ENCODE measurements at places on chromosomes 6 and 20.

DNA sequence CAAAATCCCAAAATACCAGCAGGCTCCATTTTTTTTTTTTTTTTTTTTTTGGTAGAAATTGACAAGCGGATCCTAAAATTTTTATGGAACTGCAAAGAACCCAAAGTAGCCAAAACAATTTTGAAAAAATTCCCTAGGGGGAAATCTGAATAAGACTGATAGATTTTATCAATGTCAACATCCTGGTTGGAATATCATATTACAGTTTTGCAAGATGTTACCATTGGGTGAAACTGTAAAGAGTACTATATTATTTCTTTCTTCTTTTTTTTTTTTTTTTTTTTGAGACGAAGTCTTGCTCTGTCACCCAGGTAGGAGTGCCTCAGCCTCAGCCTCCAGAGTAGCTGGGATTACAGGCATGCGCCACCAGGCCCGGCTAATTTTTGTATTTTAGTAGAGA, 29.4 kb upstream of the BEND3 start:
- DNase-seq, result no peak

GRCh38 chr6:44856479-44856878, 469.0 kb downstream of the CDC5L start:
- no peak for DNase-seq

DNA sequence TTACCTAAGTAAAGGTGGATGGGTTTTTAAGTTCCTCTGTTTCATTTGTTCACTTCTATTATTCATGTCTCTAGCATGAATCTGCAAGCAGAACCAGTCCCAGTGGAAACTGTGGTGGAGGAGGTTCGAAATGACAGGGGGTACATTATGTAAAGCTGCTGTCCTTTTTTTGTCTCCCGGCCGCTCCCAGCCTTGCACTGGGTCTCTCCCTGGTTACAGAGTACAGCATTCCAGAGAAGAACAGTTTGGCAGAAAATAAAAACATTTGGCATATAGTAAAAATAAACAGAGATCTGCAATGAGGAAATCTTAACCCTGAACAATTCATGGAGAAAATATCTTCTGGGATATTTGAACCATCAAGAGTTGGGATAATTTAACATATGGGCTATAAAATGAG, 34.6 kb upstream of the TAGAP start:
- DNase-seq, result no peak

GRCh38 chr20:58251979-58252591, 23.6 kb upstream of the ANKRD60 start:
- no peak for DNase-seq

DNA sequence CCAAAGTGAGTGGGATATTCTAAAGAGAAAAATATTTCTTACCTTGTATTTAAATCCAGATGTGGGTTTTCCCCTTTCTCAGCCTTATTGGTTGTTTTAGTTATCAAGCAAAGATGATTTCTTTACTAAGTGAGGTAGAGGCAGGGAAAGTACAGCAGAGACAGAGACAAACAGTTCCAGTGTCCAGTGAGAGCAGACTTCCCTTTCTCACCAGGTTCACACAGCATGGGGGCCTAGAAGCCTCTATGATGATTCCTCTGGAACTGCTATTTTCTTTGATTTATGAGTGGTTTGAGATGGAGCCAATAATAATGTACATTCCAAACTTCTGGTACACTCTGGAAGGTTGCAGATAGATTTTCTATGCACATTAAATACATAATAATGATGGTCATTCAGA, 234.0 kb upstream of the MARCKS start:
- DNase-seq, result no peak

DNA sequence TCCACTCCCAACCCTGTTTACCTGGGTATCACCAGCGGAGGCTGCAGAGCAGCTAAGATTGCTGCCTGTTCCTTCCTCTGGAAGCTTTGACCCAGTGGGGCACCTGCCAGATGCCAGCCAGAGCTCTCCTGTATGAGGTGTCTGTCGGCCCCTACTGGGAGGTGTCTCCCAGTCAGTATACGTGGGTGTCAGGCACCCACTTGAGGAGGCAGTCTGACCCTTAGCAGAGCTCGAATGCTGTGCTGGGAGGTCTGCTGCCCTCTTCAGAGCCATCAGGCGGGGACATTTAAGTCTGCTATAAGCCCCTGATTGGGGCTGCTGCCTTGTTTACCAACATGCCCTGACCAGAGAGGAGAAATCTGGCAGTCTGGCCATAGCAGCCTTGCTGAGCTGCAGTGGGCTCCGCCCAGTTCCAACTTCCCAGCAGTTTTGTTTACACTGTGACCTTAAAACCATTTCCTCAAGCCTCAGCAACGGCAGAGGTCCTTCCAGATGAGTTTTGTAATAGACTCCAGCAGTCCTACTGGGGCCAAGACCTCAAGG, 2.8 kb downstream of the RAET1E start:
- no peak for DNase-seq

DNA sequence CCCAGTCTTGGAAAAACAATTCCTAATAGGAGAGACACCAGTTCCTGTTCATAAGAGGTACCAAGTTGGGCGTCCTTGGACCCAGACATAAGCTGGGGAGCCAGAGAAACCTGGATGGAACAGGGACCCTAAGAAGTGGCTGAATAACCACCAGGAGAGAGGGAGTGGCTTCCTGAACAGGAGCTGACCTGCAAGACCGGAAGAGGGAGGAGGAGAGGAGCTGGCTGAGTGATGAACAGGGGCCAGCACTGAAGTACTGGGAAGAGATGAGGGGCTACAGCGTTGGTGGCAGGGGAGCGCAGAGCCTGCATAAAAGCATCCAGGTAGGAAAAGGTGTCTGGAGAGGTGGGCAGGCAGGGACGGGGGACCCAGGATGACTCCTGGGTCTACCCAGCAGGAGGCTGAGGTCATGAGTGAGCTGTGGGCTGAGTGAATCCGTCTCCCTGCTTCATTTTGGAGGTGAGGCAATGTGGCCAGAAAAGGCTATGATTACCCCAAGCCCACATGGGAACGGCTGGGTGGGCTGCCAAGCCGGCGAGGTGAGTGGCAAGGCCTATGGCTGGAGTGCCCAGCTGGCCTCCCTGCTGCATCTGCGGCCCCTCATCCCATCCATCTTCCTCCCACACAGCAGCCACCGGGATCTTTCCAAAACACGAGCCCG, 34.4 kb upstream of the ZFAND3 start:
- no peak for DNase-seq

DNA sequence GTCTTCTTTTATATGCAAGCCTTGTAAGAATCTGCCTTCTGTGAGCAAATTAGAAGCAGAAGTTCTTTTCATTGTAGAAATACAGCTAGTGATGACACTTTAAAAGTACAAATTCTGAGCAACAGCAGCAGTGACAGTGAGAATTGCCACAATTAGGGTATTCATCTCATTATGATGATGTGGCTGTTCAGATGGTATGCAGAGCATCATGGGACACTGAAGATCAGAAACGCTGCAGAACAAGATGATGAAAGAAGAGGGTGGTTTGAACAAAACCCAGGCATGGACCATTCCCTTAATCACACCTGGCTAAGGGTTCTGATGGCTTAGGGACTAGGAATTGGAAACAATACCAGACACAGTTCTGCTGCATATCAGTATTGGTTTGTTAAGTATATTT, 312.7 kb upstream of the TBX18 start:
- DNase-seq, result no peak

DNA sequence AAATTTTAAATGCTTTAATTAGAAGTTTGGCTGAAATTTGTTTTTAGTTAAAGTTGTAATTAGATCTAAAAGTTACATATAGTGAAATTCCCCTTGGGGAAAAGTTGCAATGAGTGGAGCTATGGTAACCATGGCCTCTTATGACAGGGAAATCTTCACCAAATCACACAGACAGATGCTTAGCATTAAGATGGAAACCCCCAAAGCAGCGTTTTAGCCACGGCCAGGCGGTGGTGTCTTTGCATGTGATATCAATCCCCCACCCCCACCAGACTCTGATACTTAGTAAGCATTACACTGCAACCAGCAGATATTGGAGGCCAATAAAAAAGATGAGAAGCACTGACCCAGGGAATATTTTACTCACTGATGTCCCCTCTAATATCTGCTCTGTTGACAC, 75.7 kb downstream of the REPS1 start:
- DNase-seq, result no peak

DNA sequence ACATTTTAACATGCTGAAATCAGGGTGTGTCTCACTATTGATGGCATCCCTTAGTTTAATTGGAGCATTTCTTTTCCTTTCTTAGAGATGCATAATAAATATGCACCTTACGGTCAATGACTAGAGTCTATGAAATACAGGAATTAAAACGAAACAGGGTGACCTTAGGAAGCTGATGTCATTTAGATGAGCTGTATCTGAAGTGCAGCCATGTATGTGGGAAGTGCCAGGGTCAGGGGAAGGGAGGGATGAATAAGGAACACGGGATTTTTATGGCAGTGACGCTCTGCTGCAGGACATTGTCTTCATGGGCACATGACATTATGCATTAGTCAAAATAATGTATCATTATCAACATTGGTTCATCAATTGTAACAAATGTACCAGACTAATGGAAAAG, 84.0 kb downstream of the AGPAT4 start:
- no peak for DNase-seq

DNA sequence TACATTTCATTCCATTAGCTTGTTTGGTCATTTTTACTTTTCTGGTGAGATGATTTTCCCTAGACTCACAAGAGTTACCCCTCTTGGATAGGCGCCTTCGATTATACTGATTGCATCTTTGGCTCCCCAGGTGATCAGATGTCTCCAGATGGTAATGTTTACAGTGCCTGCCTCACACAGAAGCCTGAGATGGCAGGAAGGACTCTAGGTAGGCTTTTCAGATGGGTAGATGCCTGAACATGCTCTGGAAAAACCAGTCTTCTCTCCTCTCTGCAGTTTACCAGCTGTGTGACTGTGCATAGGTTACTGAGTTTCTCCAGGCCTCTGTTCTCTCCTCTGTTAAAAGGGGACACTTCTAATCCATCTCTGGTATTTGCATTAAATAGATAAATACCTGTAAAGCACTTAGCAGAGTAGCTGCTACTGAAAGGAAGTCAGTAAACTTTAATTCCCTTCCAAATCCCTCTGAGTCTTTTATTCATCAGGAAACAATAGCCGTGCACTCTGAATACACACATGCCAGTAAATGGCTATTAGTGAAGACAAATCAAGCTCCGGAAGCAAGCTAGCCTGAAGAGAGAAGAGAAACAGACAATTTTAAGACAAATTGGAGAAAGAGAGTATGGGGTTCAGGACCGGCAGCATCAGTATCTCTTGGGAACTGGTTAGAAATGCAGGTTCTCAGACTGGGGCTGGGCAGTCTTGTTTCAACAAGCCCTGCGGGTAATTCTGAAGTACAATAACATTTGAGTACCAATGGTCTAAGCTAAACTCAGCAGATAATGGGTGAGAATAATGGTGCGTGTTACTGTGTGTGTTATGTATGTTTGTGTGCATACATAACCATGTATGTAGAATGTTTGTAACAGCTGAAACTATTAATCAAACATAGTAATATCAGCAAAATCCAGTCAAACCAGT, 139.4 kb downstream of the UST start:
- DNase-seq, result no peak

DNA sequence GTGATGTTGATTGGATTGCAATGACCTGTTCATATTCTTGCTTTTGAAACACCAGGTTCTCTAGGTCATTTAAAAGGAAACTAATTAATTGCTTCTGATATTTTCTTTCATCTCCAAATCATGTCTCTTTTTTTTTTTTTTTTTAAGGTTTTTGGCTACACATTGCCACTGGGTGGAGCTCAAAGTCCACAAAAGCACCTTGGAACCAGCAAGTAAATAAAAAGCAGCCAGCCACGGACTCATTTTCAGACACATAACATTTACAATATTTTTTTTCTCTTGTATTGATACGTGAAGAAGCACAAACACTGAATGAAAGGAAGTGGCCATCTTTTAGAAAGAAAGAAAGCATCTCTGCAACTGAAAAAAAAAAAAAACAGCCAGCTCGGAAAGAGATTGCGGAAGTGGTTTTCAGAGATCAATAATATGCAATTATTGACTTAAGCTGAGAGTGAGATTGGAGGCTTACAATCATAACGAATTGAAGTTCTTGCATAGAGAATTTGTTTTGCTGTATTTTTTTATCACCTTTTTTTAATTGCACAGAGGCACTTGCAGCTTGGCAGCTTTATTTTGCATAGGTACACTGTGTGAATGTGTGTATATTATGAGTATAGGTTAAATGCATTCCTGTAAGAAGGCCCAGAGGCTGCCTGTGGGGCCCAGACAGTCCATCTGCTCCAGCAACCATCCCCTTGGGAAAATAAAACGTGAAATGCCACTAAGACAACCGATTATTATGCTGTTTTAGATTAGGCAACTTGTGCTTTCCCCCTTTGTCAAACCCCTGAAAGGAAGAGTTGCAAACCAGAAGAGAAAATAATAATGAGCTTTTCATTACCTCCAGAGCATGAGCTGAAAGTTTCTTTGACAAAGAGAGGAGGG, 28.2 kb downstream of the CGA start:
- peak; percentile 14 for DNase-seq

DNA sequence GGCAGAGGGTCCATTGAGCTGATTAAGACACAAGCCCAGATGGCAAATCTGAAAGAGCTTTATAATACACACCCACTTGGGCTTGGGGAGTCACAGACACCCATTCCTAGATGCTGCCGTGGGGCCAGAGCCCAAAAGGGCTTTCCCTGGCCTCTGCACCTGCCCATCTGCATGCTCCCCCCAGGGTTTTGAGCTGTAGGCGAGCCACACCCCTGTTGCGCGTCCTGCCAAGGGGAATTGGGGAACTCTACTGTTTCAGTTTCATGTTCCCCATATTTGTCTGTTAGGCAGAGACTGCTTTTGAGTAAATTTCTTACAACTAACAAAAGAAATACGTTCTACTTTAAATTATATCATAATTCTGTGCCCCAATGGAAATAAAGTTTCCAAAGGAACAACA, 52.9 kb upstream of the FNDC1 start:
- DNase-seq, result no peak

GRCh38 chr20:47740862-47741184, 44.5 kb downstream of the SULF2 start:
- DNase-seq, result no peak

- DNase-seq, result no peak
These were observed 173.1 kb downstream of the TFAP2C start for GRCh38 chr20:56801971-56802755.

- no peak for DNase-seq
These were observed 5.0 kb upstream of the BTN2A1 start for GRCh38 chr6:26452631-26453235.

Measured in NCI-H1092 treated with DMSO at 0.1 percent for 48 hours (cell line).